ENCODE measurements at places on chromosomes 2 and 18. TPM values are rescaled to one million over a fixed set of nuclear protein-coding genes. Genes with fewer than 3 reads are reported as not detected.

DNA sequence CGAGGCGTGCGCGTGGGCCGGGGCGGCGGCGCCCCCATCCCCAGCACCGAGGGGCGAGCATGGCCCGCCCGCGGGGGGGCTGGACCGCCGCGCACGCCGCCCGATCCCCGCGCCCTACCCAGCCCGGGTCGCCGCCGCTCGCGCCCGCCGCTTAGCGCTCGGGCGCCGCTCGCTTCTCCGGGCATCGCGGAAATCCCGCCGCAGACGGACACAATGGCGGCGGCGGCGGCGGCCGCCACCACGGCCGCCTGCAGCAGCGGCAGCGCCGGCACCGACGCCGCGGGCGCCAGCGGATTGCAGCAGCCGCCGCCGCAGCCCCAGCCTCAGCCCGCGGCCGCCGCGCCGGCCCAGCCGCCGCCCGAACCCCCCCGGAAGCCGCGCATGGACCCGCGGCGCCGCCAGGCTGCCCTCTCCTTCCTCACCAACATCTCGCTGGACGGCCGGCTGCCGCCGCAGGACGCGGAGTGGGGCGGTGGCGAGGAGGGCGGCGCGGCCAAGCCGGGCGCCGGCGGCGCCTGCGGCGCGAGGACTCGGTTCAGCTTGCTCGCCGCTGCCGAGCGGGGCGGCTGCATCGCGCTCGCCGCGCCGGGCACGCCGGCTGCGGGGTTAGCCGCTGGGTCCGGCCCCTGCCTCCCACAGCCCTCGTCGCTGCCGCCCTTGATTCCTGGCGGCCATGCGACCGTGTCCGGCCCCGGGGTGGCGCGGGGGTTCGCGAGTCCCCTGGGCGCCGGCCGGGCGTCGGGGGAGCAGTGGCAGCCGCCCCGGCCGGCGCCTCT lies 453 bp downstream of the CABLES1 start:
- DNase-seq: no peak

The CNTNAP5 gene
- total RNA-seq: not detected

- no peak for DNase-seq
Measured at GRCh38 chr2:49935449-49935848, 781.1 kb upstream of the FSHR start.

DNA sequence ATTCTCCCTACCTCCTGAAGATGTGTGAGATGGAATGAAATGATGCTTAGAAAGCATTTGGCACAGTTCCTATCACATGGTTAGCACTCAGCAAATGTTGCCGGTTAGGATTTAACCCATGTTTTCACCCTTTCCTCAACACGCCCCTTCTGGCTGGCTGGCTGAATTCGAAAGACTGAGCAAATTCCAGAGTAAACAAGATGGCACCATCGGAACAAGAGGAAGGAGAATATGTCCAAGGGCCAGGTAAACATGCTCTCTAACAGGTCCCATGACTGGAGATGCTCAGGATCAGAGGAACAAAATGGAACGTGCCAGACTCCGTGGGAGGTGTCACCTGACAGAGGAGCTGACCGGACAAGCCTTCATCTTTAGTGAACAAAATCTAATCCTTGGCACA lies 145.6 kb downstream of the ANKRD44 start:
- DNase-seq: no peak

DNA sequence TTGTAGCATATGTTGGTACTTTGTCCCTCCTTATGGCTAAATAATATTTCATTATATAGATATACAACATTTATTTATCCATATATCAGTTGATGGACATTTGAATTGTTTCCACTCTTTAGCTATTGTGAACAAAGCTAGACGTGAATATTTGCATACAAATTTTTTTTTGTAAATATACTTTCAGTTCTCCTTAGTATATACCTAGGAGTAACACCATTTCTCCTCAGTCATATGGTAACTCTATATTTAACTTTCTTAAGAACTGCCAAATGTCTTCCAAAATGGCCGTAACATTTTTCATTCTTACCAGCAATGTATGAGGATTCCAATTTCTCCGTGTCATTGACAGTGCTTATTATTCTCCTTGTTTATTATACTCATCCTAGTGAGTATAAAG lies 74.5 kb downstream of the TMEM185B start:
- DNase-seq: no peak

The FAM237A gene
- total RNA-seq: not detected

The CCDC121 gene
- total RNA-seq: 0.53 TPM

The NAB1 gene
- total RNA-seq: 33.2 TPM

The BMP10 gene
- not detected for total RNA-seq

The RAB6C gene
- not detected for total RNA-seq

The ELOA2 gene
- total RNA-seq: not detected

The VAMP8 gene
- 135 TPM for total RNA-seq

- DNase-seq: no peak
Measured at GRCh38 chr2:146037334-146037870, 1517.5 kb upstream of the ZEB2 start.

GRCh38 chr18:3456686-3457069 lies 6.7 kb downstream of the TGIF1 start:
- DNase-seq: no peak

DNA sequence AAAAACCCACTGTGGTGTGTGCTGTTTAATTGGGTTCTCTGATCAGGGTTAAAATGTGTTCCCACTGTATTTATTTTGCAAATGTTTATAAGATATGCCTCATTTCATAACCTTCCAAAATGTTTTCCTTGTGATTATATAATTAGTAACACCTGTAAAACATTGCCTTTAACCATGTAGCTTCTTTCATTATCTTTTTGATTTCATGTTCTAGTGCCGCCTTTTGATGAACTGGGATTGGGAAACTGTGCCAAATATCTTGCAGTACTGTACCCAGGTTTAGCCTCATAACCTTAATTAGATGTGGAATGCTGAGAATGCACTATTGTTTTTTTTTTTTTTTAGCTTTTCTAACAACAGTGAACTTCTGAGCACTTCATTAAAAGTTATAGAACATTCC lies 96.9 kb downstream of the TANC1 start:
- no peak for DNase-seq

DNA sequence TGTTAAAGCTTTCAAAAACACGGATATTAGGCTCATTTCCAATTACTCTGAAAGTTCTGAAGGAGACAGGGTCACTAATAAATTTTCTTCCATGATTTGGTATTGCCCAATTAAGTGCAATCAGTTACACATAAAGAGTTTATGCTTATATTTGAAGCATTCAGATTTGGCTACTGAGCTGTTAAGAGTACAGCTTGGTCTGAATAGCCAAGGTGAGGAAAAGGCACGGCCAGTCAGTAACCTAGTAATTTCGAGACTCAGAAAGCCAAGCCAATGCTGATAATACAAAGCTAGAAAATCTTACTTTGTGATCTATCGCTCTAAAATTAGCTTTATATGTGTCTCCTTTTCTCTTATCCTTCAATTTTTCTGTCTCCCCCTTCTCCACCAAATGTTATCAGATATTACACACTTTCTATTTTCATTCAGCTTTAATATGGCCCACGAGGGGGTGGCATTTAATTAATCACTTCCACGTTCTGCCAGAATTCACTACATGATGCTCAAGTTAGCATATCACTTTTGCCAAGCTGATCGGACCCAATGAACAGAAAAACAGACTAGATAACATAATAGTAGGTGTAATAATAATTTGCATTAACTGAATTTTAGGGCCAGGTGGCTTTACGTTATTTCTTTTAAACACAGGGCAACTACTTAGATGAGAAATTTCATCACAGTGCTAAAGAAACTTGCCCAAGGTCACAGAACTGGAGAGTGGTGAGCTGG lies 138.4 kb downstream of the TCF4 start:
- DNase-seq: no peak

DNA sequence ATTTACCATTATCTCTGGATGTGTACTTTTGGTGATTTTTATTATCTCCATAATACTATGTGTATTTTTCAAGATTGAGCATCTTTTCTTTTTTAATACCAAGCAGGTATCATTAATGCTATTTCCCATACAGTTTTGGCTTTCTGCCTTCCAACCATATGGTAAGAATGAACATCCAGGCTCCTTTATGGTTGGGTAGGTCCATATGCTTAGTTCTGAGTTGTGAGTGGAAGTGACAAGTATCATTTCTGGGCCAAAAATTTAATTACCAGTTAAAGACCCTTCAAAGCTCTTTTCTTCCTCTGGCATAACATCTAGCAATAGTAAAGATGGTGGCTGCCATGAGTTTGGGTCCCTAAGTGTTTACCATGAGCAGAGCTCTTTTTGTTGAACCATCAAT lies 4.3 kb upstream of the RBM43 start:
- DNase-seq: no peak

GRCh38 chr18:75473316-75473715 lies 45.8 kb upstream of the SMIM21 start:
- no peak for DNase-seq

- no peak for DNase-seq
Measured at GRCh38 chr2:2782007-2782406, 450.9 kb upstream of the MYT1L start.

DNA sequence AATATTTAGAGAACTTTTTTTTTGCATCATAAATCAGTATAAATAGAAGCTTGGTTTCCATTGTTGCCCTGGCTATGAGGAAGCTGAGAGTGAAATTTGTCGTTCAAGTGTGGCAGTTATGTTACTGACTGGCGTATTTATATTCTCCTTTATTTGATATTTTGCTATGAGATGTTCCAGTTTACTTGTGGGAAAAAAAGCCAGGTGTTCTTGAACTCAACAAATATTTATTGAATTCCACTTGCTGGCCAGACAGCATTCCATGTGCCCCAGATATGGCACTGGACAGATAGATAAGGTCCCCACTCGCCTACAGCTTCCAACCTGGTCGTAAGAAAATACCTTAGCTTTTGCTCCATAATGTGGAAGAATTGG lies 44.7 kb downstream of the NEDD4L start:
- DNase-seq: no peak

GRCh38 chr2:149330127-149331022 lies at the start of gene LYPD6:
LYPD6 (plus strand) TSS chr2:149330587; CDS start chr2:149437709, 107,122 bp downstream.
- DNase-seq: no peak

GRCh38 chr2:74206180-74206688 lies 7.8 kb downstream of the MTHFD2 start:
- DNase-seq: peak; percentile 61

GRCh38 chr2:234677758-234678538 lies 181.1 kb upstream of the ARL4C start:
- no peak for DNase-seq

DNA sequence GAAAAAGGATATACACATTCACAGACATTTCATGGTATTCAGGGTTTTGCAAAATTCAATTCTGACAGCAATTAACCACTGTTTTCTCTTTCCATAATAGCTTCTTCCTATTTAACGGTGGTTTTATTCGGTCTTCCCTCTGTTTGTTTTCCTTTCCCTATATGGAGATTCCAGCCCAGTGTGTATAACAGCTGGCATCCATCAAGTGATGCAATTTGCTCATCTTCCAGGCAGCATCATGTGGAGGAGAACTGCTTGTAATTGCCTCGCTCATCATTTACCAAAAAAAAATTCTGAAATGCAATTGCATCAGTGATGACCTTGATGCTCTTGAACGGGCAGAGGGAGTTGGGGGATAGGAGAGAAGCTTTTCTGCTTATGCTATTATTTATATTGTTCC lies 165.9 kb upstream of the PGAP1 start:
- DNase-seq: no peak

DNA sequence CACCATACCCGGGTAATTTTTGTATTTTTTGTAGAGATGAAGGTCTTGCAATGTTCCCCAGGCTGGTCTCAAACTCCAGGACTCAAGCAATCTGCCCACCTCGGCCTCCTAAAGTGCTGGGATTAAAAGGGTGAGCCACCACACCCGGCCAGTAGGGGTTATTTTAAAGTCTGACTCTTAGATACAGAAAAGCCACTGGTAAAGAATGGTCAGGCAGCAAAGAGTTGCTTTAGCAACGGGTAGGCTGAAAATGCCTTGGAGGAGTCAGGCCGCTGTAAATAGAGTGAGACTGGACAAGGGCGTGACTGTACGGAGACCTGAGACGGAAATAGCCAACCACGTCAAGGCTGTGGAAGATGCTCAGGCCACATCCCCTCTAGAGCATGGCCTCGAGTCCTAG lies 54.2 kb downstream of the ACKR3 start:
- DNase-seq: no peak

GRCh38 chr18:39846265-39846664 lies 2108.8 kb upstream of the PIK3C3 start:
- DNase-seq: no peak

DNA sequence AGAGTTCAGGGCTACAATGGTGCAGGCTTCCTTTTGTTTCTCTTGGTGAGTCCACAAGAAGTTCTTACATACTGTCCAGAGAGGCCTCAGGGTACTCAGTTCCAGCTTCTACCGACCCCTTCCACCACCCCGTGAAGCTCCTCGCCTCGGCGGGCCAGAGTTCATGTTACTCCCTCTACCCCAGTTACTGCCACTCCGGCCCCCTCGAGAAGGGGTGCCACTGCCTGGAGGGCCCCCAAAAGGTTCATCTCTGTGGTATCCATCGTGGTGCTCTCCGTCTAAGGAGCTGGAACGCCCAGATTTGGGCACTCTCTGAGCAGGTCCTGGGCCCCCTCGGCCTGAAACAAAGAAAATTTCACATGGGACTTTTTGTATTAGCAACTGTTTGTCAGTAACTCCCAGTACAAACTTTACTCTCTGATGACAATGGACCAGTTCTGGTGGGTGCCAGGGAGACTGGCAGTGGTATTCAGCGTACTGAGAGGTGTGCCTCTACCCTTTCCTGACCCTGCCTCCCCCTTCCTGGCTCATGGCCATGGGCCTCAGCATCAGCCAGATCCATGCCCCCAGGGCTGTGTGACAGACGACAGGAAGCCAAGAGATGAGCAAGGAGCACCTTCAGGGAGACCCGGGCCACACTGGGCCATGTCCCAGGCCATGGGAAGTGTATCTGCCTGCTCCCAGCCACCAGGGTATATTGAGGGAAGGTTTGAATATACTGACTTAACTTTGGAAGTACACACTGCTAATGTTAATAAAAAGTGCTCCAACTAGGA lies 5.1 kb downstream of the SFT2D3 start:
- no peak for DNase-seq

GRCh38 chr18:10759241-10759640 lies 233.4 kb downstream of the NAPG start:
- DNase-seq: no peak

The CD226 gene
- total RNA-seq: 56.2 TPM

DNA sequence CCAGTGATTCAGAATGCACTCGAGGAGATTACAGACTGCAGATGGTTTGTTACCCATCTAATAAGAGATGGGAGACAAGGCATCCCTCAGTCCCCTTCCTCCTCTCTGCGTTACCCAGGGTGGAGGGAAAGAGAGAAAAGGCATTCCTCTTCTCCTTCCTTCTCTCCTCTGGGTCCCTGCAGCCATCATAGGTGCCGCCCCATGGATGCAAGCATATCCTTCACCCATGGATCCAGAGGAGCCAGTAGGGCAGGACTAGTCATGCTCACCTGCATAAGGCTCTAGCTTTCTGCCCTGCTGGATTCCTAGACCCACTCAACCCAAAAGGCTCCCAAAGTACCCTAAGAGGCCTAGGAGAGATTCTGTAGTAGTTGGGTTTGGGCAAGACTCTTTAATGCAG lies 20.4 kb downstream of the CMPK2 start:
- DNase-seq: no peak

All from GM12878 (cell line).